Stimulated activated CD8-positive, alpha-beta memory T cell treated with anti-CD3 and anti-CD28 coated beads, Interleukin-7, amount 100 ng/mL, for 48 hours (primary cell): ENCODE measurements at places on chromosomes 2 and 18.

DNA sequence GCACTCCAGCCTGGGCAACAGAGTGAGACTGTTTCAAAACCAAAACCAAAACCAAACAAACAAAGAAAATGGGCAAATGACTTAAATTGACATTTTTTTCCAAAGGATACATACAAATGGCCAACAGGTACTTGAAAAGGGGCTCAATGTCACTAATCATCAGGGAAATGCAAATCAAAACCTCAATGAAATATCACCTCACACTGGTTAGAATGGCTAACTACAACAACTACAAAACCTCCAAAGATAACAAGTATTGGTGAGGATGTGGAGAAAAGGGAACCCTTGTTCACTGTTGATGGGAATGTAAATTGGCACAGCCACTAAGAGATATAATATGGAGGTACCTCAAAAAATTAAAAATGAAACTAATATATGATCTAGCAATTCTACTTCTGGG lies 213.2 kb upstream of the HS6ST1 start:
- DNase-seq, result no peak

GRCh38 chr18:3816610-3817363 lies 366.8 kb downstream of the TGIF1 start:
- no peak for DNase-seq

GRCh38 chr2:143142598-143142997 lies 13.4 kb downstream of the ARHGAP15 start:
- DNase-seq, result no peak

DNA sequence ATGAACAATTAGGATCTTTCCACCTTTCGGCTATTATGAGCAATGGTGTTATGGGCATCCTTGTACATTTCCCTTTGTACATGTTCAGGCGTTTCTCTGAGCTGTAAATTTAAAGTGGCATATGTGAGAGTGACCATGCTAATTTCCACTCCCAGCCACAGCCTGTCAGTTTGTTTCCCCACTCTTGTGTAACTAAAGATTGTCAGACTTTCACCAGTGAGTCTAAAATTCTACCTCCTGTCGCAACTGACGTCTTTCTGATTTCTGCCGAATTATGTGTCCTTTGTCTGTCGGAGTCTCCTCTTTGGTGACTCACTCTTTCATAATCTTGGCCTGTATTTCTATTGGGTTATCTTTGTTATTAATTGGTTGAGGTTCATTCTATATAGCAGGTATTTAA lies 50.7 kb downstream of the TRAPPC12 start:
- DNase-seq, result no peak

DNA sequence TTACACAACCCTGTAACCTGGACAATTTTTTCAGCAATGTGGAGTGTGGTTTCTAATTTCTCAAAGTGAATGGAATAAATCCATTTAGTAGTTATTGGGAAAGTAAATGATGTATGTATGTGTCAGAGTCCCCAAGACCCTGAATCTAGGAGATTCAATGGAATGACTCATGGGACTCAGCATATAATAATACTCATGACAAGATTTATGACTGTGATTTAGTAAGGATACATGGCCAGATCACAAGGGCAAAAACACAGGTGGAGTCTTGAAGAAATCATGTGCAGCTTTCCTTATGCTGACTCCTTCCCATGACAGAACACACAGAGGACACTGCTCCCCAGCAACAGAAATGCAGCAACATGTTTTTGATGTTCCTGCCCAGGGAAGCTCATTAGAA lies 1877.7 kb upstream of the LRRTM1 start:
- no peak for DNase-seq

DNA sequence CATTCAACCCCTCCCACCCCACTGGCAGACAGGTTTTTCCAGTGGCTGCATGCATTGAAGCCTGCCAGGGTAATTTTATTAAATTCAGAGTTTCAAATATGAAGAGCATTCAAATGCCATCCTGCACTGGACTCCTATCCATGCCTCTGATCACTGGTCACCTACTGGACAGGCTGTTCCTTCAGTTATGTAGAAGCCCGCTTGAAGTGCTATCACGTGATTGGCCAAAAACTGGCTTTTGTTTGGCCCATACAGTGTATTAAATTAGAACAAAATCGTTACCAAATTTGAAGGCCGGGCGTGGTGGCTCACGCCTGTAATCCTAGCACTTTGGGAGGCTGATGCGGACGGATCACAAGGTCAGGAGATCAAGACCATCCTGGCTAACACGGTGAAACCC lies 464.1 kb downstream of the TSN start:
- DNase-seq, result no peak
